MM.1S (cell line): ENCODE measurements at places on chromosomes 13 and 19.
A peak's percentile ranks its signal among the peaks of the same experiment; 100 is the strongest.

DNA sequence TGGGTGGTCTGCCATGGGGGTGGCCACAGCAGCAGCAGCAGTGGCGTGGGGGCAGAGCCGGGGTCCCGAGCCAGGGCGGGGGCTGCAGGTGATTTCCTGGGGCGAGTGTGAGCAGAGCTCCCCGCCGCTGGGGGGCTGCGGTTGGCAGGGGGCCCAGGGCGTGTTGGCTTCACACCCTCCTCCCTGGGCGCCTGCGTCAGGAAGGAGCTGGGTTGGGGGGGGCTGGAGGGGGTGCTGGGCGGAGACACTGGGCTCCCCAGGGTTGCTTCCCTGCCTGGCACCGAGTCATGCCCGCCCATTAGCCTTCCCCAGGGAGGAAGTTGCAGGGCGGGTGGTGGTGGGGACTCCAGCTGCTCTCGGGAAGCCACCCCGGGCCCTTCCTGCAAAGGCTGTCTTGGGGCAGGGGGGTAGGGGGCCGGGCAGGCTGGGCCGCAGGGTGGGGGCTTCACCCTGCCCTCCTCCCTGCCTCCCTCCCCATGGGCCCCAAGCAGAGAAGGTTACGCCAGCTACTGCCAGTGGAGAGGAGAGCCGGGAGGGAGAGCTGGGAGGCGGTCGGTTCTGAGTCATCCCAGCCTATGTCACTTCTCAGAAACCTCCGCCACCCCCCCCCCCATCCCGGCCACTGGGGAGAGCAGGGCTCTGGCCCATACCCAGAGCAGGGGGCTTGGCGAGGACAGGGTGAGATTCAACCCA is 4.6 kb downstream of the MIDN start:
- H3K4me1 ChIP-seq: peaks cover 1% of the 10 kb centered on the region
- H3K36me3 ChIP-seq: peaks cover 12% of the 10 kb centered on the region; the same call in 1 of the 2 replicates
- H3K27ac ChIP-seq: no peak overlapping the region
- H3K4me3 ChIP-seq: no peak overlapping the region

DNA sequence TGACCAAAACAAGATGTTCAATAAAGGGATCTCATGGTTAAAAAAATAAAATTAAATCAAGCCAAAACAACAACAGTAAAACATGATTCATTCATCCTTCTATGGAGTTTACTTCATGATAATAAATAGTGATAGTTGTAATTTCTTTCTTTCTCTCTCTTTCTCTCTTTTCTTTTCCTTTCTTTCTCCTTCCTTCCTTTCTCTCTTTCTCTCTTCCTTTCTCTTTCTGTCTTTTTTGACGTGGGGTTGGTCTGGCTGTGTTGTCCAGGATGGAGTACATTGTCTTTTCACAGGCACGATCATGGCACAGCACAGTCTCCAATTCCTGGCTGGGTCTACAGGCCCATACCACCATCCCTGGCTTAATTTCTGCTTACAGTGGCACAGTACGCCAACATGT is 29.1 kb upstream of the PCCA start:
- H3K4me3 ChIP-seq: no peak overlapping the region
- no peak for DNase-seq
- no peaks in the 10 kb centered on the region for H3K4me1 ChIP-seq
- H3K27me3 ChIP-seq: no peaks in the 10 kb centered on the region

GRCh38 chr13:25920277-25920676 is 131.5 kb downstream of the SHISA2 start:
- no peak overlapping the region for H3K4me3 ChIP-seq
- H3K36me3 ChIP-seq: no peaks in the 10 kb centered on the region
- DNase-seq: no peak
- H3K4me1 ChIP-seq: no peaks in the 10 kb centered on the region
- H3K27ac ChIP-seq: no peak overlapping the region

- peaks cover 20% of the 10 kb centered on the region for H3K27me3 ChIP-seq
- H3K36me3 ChIP-seq: no peaks in the 10 kb centered on the region
- peak; percentile 48 for DNase-seq
- no peak overlapping the region for H3K4me3 ChIP-seq
- peak overlapping the region; percentile 37; the same call in 1 of the 2 replicates for H3K27ac ChIP-seq
Observed at GRCh38 chr19:13881251-13881691, 4.3 kb downstream of the NANOS3 start.

DNA sequence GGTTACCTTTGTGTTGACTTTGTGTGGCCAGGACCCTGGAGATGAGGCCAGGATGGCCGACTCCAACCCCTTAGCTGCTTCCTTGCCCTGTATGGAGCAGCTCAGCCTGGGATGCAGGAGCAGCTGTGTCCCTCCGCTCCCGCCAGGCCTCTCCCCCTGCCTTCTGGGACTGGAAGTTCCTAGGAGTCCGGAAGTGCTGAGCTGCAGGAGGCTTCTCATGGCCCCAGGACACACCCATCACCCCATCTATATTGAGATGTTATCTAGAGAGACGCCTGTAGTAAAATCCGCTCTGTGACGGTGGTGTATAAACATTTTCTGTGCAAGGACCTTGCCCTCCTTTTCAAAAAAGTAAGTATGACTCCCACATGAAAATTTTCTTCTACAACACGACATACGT is 27.0 kb downstream of the WTIP start:
- no peak for DNase-seq
- H3K4me3 ChIP-seq: no peak overlapping the region
- H3K27ac ChIP-seq: no peak overlapping the region
- H3K4me1 ChIP-seq: no peaks in the 10 kb centered on the region
- H3K27me3 ChIP-seq: no peaks in the 10 kb centered on the region; the same call in 1 of the 2 replicates
